B cell (primary cell): ENCODE measurements at places on chromosomes 3 and 15.

DNA sequence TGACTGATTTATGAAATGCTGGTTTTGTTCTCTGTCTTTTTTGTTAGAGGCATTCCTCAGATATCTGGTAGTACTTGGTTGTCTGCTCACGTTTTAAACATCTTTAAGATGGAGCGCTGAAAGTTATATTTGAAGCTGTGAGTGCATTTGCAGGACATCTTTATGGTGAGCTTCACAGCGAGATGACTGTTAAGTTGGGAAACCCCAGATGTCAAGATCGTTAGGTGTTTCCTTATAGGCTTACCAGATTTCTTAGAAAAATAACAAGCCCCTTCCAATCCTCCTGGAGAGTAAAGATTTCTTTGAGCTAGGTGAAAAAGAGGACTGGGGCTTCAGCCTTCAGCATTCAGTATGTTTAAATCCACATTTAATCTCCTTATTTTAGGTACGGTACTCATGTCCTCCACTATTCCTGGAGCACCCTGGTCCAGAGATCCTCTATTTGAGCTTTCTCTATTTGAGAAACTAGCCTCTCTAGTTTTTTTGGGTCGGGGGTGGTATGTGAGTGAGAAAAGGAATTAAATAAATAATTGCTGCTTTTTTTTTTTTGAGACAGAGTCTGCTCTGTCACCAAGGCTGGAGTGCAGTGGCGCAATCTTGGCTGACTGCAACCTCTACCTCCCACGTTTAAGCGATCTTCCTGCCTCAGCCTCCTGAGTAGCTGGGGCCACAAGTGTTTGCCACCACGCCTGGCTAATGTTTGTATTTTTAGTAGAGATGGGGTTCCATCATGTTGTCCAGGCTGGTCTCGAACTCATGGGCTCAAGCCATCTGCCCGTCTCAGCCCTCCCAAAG lies 72.3 kb downstream of the ZNF609 start:
- no peak for DNase-seq
- no peak overlapping the region for H3K4me3 ChIP-seq
- H3K27ac ChIP-seq: no peak overlapping the region
- H3K4me1 ChIP-seq: peaks cover 4% of the 10 kb centered on the region
- no peaks in the 10 kb centered on the region for H3K27me3 ChIP-seq

DNA sequence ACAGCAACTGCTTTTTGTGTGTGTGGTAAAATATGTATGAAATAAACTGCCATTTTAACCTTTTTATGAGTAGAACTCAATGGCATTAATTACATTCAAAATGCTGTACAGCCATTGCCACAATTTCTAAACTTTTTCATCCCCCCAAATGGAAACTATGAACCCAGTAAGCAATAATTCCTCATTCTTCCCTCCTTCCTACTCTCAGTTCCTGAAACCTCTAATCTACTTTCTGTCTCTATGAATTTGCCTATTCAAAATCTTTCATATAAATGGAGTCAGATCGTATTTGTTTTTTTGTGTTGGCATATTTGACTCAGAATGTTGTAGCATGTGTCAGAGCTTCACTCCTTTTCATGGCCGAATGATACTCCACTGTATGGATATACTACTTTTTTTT lies 5.3 kb upstream of the BLM start:
- no peak overlapping the region for H3K4me3 ChIP-seq
- H3K4me1 ChIP-seq: peaks cover 5% of the 10 kb centered on the region
- H3K27ac ChIP-seq: no peak overlapping the region
- H3K36me3 ChIP-seq: no peaks in the 10 kb centered on the region

DNA sequence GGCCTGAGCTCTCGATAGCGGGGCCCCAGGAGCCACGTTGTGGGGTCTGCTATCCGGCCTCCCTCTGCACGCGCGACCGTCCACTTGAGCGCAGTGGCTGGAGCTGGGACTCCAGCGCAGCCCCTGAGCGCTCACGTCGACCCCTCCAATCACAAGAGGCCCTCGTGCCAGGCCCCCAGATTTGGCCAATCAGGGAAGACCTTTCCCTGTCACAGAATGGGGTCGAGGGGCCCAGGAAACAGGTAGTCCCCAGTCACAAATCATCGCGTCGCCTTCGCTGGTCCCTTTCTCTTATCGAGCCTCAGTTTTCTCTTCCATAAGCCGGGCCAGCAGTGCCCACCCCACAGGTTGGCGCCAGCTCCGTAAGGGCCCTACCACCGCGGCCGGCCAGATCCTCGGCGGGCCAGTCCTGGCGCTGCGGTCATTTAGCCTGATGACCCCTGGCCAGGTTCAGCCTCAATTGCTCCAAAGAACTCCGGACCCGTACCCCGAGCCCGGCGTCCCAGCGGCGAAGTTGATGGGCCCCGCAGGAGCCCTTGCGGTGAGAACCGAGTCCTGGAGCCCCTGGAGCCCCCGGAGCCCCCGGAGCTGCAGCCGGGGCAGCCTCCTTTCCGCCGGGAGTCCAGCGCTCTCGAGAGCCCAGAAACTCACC lies 435 bp downstream of the ALDH1L1 start:
- no peaks in the 10 kb centered on the region for H3K4me1 ChIP-seq
- no peak overlapping the region for H3K4me3 ChIP-seq
- H3K27me3 ChIP-seq: peaks cover 17% of the 10 kb centered on the region

DNA sequence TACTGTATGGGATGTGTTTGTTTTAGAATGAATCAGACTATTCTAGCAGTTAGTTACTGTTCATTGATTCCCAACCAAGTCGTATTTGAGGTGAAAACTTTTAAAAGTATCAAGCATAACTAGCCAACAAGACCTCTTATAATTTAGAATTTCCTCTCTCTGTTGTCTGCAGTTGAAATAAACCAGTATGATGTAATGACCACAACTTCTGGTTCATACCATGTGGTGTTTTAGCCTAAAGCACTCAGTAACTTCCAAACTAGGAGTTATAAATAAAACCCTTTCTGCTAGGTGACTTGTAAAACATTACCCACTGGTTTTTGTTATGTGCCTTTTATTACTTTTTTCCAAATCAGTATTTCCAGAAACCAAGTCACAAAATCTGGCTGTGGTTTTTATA lies 19.8 kb upstream of the P2RY12 start:
- no peaks in the 10 kb centered on the region for H3K27me3 ChIP-seq
- no peaks in the 10 kb centered on the region for H3K36me3 ChIP-seq
- DNase-seq: no peak
- no peak overlapping the region for H3K27ac ChIP-seq

DNA sequence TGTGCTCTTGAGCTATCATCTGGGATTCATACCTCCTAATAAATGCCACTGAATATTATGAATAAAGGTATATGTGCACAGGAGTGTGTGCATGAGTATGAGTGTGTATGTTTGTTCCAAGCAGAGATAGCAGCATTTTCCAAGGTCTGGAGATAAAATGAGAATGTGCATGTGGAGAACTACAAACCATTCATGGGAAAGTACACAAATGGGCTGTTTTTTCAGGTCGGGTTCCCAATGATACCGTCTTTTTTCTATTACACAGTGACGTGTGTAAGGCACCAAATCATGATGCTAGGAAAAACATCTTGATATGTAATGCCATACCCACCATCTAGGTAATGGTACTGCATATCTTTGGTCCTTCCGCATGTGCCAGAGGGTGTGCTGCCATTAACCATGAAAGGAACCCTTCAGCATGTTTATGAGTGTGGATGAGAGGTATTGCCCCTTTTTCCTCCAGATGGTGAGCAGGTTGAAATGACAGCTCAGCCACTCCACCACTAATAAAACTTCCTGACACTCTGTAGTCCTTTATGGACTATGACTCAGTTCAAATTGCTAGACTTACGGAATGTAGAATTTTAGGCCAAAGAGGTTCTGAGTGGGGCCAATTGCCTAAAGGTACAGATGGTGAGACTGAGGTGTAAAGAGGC lies 36.4 kb upstream of the COPB2 start:
- no peak overlapping the region for H3K27ac ChIP-seq
- no peaks in the 10 kb centered on the region for H3K27me3 ChIP-seq
- no peak for DNase-seq
- H3K4me3 ChIP-seq: no peak overlapping the region
- no peaks in the 10 kb centered on the region for H3K4me1 ChIP-seq
- peaks cover 2% of the 10 kb centered on the region for H3K36me3 ChIP-seq

- H3K4me3 ChIP-seq: no peak overlapping the region
- no peaks in the 10 kb centered on the region for H3K36me3 ChIP-seq
- no peaks in the 10 kb centered on the region for H3K27me3 ChIP-seq
- H3K27ac ChIP-seq: no peak overlapping the region
These were observed 33.5 kb upstream of the TIMP4 start for GRCh38 chr3:12192173-12192572.

- no peak overlapping the region for H3K27ac ChIP-seq
- no peaks in the 10 kb centered on the region for H3K27me3 ChIP-seq
- DNase-seq: no peak
These were observed 58.6 kb upstream of the LMOD3 start for GRCh38 chr3:69180869-69181591.

GRCh38 chr3:48437812-48438211 lies 2.1 kb downstream of the CCDC51 start:
- peak overlapping the region; percentile 9 for H3K27ac ChIP-seq
- no peak overlapping the region for H3K4me3 ChIP-seq
- H3K36me3 ChIP-seq: peaks cover 25% of the 10 kb centered on the region
- H3K4me1 ChIP-seq: peaks cover 19% of the 10 kb centered on the region
- H3K27me3 ChIP-seq: no peaks in the 10 kb centered on the region
- DNase-seq: no peak

GRCh38 chr3:9352917-9353752 lies 9.7 kb upstream of the THUMPD3 start:
- peaks cover 17% of the 10 kb centered on the region for H3K4me1 ChIP-seq
- no peak overlapping the region for H3K4me3 ChIP-seq
- peak overlapping the region; percentile 74 for H3K27ac ChIP-seq
- no peaks in the 10 kb centered on the region for H3K27me3 ChIP-seq
- DNase-seq: peak; percentile 71

- H3K36me3 ChIP-seq: no peaks in the 10 kb centered on the region
- H3K4me1 ChIP-seq: no peaks in the 10 kb centered on the region
- no peaks in the 10 kb centered on the region for H3K27me3 ChIP-seq
- H3K27ac ChIP-seq: no peak overlapping the region
These were observed 262.0 kb upstream of the UMPS start for GRCh38 chr3:124467980-124468902.

GRCh38 chr3:160127308-160127707 lies 97.9 kb upstream of the C3orf80 start:
- no peaks in the 10 kb centered on the region for H3K27me3 ChIP-seq
- no peaks in the 10 kb centered on the region for H3K4me1 ChIP-seq
- H3K27ac ChIP-seq: no peak overlapping the region
- no peak overlapping the region for H3K4me3 ChIP-seq

GRCh38 chr15:69805248-69805953 lies 292.3 kb downstream of the TLE3 start:
- no peak for DNase-seq
- H3K4me3 ChIP-seq: no peak overlapping the region
- H3K4me1 ChIP-seq: peaks cover 10% of the 10 kb centered on the region
- H3K27me3 ChIP-seq: peaks cover 8% of the 10 kb centered on the region
- H3K36me3 ChIP-seq: no peaks in the 10 kb centered on the region

DNA sequence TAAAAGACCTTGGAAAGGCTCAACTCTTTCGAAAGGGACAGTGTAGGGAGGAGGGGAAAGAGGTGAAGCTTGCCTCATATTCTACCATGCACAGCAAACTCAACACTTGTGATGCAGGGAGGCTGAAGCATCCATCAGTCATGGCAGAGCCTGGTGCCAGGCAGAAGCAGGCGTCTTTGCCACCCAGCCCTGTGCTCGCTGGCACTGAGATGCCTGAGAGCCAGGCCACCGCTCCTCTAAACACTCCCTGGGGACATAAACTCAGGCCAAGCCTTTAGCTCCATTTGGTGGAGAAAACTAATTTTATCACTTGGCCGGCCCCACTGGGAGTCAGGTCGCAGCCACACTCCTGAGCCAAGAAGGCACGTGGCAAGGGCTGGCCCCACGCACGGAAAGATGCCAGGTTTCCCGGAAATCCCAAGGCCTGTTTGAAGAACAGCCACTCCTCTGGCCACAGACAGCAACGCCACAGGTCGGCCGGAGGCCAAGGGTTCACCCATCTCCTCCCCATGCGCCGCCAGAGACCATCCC lies 30.7 kb downstream of the XXYLT1 start:
- H3K27me3 ChIP-seq: no peaks in the 10 kb centered on the region
- no peak overlapping the region for H3K4me3 ChIP-seq
- H3K27ac ChIP-seq: no peak overlapping the region
- no peaks in the 10 kb centered on the region for H3K4me1 ChIP-seq

DNA sequence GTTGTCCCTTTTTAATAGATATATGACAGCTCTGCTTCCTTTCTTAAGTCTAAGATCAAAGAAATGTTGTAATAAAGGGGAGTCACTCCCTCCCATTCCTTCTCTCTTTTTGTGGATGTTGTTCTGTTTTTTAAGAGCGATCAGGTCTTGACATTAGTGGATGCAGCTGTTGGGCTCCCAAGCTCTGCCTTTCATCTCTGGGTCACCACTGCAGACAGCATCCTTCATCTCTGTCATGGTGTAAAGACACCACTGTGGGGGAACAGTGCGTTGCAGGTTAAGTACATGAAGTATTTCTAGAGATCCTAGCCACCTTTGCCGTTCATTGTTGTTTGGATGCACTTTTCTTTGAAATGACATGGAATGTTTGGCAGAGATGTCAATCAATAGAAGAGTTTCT lies 17.7 kb downstream of the FNDC3B start:
- peaks cover 8% of the 10 kb centered on the region for H3K27me3 ChIP-seq
- no peak for DNase-seq
- no peak overlapping the region for H3K4me3 ChIP-seq

DNA sequence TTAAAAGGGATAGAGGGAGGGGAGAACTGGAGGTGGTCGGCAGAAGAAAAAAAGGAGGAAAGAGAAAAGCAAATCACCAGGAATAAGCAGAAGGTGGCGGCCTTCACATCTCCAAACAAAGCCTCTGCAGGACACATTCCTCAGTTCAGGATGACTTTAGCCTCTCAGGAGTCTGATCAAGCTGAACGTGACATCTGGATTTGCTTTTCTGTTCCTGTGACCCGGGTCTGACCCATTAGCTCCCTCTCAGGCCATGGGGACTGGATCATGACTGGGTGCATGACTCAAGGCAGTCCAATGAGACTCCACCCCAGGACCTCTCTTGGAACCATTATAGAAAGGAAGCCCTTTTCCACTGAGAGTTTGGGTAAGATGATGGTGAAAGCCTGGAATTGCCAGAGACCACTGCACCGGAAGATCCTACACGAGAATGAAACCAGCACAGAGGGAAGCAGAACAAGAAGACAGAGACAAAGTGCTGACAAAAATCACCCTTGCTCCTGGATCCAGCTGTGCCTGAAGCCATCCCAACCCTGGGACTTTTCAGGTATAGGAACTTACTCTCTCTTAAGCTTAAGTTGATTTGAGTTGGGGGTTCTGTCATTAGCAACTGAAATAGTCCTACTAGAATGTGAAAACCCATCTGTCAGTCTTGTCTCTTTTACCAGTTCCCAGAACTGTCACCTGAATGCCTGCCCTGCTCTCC lies 45.4 kb upstream of the RAD18 start:
- no peaks in the 10 kb centered on the region for H3K4me1 ChIP-seq
- no peaks in the 10 kb centered on the region for H3K27me3 ChIP-seq
- H3K27ac ChIP-seq: no peak overlapping the region
- H3K4me3 ChIP-seq: no peak overlapping the region
- no peaks in the 10 kb centered on the region for H3K36me3 ChIP-seq

DNA sequence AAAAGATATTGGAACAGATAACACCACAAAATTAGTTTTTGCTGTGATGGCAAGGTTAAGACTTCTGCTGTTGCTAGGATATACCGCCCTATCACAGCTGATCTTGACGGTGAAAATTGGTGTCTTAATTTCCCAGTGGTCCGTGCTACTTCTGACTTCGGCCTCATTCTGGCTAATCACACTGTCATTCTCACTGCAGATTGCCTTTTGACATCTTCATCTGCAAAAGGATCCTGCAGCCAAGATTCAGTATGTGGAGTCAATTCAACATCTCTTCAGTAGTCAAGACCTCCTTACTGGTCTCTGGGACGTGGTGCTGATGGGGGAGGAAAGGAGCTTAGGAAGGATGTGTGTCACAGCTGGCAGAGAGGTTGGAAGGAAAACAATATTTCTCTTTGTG lies 438.6 kb downstream of the WDR72 start:
- DNase-seq: no peak
- H3K4me3 ChIP-seq: no peak overlapping the region
- no peak overlapping the region for H3K27ac ChIP-seq
- H3K36me3 ChIP-seq: no peaks in the 10 kb centered on the region
